NCI-H2081 treated with DMSO at 0.1 percent for 48 hours (cell line): ENCODE measurements at places on chromosomes 7 and 10.
A peak's percentile ranks its signal among the peaks of the same experiment; 100 is the strongest.

- DNase-seq: no peak
Observed at GRCh38 chr10:14670551-14671240, 104.0 kb downstream of the FAM107B start.

DNA sequence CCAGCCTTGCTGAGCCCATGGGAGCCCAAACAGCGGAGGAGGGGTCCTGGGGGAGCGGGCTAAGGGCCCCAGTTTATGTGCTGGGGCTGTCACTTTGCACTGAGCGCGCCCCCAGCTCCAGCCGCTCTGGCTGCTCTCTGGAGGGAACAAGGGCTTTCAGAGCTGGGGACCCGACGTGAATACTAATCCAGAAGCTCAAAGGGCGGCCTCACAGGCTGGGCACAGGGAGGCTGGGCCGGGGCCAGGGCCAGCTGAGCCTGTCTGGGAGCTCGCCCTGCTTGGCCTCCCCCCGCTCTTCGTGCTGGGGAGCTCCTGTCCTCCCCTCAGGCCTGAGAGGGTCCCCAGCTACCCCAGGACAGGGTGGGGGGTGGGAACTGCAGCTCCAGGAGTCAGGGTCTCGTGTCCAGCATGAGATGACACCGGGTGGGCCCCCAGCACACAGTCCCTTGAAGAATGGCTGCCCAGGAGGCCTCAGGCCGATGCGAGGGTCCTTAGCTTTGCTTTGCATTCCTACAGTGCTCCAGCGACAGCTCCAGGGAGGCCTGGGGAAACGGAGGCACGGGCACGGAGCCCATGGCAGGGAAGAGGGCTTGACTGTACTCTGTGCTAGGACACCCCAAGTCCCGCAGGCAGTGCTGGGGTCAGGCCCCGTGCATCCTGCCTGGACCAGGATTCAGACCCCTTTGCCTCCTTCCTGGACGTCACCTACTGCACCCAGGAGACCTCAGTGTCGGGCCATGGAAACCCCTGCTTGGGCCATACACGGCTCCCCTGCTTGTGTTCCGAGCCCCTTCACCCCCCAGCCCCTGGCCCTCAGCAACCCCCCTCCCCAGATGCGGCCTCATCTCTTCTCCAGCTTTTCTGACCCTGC is 5.8 kb upstream of the AMZ1 start:
- no peak for DNase-seq

GRCh38 chr10:77771851-77772250 is 134.2 kb upstream of the KCNMA1 start:
- DNase-seq: no peak

- no peak for DNase-seq
Observed at GRCh38 chr10:76738991-76739390, 898.6 kb downstream of the KCNMA1 start.

- no peak for DNase-seq
Observed at GRCh38 chr10:88467835-88468485, 115.2 kb downstream of the RNLS start.

GRCh38 chr7:2043316-2044039 is 189.3 kb downstream of the MAD1L1 start:
- DNase-seq: no peak

DNA sequence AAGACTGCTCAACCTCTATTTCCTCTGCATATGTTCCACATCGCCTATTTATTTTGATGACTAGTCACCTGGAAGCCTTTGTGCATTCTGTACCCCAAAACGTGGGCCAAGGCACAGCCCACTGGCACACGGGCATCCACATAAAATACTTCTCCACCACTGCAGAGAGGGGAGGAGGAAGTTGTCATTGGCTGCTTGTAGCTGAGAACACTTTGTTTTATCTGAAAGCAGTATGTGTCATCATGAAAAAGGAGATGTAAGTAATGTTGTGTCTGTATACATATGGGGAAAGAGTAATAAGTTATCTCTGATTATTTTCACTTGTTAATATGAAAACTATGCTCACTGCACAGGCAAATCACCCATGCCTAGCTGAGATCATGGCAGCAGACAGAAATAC is 48.2 kb upstream of the AMPH start:
- no peak for DNase-seq

DNA sequence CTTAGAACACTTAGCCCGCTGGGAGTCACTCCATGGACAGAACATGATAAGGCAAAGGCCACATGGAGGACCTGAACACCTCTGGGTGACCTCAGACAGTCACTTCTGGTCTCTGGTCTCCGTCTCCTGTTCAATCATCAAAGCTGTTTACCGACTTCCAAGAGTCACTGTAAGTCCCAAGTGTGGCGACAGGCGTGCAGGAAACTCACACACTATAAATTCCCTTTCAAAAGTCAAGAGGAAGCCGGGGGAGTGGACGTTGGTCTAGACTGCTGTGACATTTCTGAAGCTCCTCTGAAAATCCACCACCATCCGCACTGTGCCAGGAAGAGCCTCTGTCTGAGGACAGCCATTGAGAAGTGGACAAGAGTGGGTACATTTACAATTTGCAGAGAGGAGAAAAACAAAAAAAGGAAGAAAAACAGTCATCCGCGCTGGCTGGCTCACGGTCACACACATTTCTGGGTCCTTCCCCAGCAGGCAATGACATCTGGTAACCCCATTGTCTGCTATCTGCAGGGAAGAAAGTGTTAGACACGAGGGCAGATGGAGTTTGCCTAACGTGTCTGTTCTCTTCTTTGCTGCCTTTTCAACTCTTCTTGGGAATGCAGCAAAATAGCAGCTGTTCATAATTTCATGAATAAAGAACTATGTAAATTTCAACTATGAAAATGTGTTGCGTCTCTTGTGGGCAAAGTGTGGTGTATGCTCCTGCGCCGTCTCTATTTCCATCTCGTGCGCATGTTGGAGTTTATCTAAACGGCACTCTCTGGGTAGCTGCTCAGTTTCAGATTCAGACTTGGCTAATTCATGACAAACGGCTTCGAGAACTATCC is 32.9 kb upstream of the CUX1 start:
- no peak for DNase-seq

GRCh38 chr7:114422507-114423501 is 8.2 kb downstream of the FOXP2 start:
- DNase-seq: peak; percentile 85

- DNase-seq: no peak
Observed at GRCh38 chr7:66558201-66558641, 70.5 kb upstream of the KCTD7 start.

GRCh38 chr7:114819616-114820362 is 102.1 kb upstream of the MDFIC start:
- DNase-seq: no peak

- no peak for DNase-seq
Observed at GRCh38 chr10:11673346-11674280, 62.2 kb upstream of the USP6NL start.

DNA sequence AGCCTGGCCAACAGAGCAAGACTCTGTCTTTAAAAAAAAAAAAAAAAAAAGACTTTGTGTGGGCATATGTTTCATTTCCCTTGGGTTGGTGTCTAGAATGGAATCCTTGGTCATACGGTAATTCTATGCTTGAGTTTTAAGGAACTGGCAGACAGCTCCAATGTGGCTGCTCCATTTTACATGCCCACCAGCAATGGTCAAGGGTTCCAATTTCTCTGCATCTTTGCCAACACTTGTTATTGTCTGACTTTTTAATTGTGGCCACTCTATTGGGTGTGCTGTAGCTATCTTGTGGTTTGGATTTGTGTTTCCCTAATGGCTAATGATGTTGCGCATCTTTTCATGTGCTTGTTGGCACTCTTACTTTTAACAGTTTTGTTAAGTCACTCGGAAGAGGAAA is 57.6 kb downstream of the BRI3 start:
- DNase-seq: no peak

- DNase-seq: no peak
Observed at GRCh38 chr7:116912269-116912909, 40.9 kb upstream of the ST7 start.

DNA sequence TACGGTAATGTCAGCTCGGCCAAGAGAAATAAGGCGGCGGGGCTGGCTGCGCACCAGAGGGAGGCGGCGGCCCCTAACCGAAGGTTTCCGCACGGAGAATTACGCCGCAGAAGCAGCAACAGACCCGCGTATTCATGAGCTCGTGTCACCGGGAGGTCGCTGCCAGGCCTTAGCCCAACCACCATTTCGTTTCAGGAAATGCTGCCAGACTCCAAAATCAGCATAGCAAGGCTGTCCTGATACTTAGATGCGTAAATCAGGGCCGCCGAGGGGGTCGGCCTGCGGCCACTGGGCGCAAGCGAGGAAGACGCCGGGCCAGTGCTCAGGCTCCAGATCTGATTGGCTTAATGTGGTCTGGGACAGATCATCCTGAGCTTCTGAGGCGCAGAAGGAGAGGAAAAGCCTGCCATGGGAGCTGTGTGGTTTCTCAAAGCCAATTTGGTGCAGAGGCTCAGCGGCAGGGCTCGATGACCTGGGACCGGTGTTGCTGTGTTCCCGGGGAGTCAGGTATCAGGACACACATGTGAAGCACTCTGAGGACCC is 247.9 kb downstream of the BAMBI start:
- DNase-seq: no peak

GRCh38 chr10:51918884-51919325 is 219.5 kb upstream of the CSTF2T start:
- no peak for DNase-seq

GRCh38 chr7:45469103-45469502 is 105.1 kb upstream of the ADCY1 start:
- DNase-seq: no peak

- DNase-seq: no peak
Observed at GRCh38 chr7:16838386-16838785, 33.6 kb upstream of the AGR2 start.

- no peak for DNase-seq
Observed at GRCh38 chr7:30154111-30154587, 19.4 kb downstream of the MTURN start.

DNA sequence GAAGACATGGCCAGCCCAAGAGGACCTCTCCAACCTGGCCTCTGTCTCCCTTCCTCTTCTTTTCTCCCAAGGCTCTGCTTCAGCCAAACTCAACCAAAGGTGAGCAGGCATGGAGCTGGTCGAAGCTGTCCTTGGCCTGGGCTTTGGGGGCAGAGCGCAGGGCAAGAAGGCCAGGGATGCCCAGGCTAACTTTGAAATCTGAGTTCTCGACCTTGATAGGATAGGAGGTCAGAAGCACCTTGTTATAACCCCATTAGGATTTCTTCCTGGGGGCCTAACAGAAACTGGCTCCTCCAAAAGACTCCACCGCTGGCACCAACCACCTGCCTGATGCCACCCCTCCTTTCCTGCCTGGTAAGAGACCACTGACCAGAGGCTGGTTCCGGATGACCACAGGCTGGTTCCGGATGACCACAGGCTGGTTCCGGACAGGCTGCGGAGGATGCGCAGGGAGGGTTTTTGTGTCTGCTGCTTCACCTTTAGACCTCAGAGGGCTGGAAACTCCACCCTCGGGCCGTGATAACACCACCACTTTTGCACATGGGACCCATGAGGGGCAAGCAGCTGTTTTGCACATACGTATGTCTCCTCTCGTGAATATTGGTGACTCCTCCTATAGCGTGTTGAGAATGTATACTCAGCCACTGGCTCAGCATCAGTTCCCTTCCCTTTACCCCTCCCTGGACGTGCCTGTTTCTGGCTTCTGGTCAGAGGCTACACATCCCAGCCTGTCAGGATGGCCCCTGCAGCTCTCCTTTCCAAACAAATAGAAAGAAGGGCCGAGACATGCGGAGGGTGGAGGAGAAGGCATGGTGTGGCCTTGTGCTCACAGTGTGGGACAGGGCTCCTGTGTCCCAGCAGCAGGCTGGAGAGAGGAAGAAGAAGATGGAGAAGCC is 140.1 kb downstream of the DNAJB6 start:
- no peak for DNase-seq

DNA sequence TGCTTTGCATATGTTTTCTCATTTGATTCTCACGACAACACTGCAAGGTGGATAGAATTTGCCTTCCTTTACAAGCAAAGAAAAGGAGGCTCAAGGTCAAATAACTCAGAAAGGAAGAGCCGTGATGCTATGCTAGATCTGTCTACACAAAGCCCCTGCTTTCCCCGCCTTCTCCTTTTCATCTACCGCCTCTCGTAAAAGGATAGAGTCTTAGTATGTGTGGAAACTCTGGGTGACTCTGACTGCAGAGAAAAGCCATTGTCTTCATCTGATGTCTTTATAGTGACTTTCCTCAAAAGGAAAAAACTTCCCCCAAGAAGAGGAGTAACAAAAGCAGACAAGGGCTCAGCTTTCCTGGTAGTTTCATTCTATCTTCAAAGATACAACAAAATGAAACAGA is 292.7 kb downstream of the ACTR3B start:
- DNase-seq: no peak

- DNase-seq: no peak
Observed at GRCh38 chr10:37937864-37938263, 38.6 kb downstream of the ZNF25 start.

DNA sequence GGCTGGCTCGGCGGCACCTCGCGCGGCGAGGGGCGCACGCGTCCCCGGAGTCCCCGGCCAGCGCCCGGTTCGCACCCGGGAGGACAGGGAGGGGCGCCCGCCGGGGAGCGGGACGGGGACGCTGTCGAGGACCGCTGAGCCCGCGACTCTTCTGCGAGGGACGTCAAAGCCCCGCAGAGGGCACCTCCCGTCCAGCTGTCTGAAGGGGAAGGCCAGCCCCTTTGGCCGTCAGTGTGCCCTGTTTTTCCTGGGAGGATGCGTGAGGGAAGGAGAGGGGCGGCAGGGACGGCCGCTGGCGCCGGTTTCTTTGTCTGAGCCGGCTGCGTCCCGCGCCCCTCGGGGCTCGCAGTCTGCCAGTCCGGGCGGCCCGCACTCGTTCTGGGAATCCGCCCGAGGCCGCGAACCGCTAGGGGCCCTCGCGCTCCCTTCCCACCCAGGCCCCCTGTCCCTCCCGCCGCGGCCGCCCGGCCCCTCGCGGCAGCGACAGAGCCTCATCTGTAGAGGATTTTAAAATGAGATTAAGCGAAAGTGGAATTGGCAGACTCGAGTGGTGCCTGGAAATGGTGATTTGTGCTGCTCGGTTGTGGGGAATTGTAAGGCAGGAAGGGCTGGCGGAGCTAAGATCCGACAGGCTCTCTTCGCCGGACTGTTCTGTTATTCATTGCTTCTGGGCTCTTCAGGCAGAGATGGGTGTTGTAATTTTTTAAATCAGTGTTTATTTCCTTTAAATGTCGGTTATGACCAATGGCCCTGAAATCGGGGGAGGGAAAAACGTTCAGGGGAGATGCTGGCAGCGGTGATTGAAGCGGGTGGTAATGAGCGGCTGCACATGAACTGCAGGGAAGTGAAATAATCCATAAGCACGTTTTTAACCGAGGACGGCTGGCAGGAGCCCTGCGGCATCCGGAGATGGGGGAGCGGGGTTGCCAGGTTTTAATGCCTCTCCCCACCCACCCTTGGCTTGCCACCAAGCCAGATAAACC is 618 bp upstream of the RELN start:
- DNase-seq: peak; percentile 57

DNA sequence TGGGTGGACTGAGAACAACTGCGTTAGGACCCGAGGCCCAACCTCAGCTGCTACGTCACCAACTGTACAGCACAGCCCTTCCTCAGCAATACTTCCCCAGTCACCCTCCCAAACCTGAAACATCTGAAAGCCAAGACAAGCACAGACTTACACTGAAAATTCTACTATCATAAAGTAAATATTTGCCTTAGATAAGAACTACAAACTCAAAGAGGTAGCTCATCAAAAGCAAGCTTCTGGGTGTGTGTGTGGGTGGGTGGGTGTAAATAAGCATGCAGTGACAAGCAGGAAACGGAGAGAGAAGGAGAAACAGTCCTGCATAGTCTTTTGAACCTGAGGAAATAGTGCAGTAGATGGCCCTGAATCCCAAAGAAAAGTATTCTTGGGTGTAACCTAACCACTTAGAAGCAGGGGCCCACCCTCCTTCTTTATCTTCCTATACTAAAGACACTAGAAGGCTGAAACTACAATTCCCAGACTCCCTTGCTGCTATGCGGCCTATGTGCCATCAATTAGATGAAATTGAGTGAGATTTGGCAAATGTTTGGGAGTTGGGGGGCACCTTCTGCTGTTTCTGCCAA is 18.7 kb downstream of the SLC25A13 start:
- DNase-seq: no peak
